NCI-H460 (cell line): ENCODE measurements at places on chromosomes 7 and 10.

DNA sequence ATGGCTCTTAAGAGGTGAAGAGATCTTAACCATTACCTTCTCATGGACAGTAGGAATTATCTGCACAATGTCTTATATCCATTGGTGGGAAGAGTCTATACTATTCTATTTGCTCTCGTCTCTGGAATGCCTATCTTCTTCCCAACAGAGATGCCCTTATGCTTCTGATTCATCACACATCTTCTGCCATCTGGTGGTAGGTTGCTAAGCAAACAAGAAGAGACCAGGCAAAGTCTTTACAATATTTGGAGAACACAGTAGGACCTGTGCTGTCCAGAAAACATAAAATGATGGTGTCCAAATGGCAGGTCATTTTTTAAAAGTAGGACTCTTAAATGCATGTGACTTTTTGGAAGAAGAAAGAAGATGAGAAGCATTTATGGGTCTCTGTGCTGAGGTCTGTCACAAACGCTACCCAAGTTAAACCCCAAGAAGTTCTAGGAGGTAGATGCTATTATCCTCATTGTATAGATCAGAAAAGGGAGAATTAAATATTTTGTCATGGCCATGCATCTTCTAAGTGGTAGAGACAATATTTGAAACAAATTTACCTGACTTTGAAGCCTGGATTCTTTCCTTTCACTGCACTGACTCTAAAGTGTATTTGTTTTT is 67.8 kb upstream of the NXPH1 start:
- peak; percentile 56 for DNase-seq

DNA sequence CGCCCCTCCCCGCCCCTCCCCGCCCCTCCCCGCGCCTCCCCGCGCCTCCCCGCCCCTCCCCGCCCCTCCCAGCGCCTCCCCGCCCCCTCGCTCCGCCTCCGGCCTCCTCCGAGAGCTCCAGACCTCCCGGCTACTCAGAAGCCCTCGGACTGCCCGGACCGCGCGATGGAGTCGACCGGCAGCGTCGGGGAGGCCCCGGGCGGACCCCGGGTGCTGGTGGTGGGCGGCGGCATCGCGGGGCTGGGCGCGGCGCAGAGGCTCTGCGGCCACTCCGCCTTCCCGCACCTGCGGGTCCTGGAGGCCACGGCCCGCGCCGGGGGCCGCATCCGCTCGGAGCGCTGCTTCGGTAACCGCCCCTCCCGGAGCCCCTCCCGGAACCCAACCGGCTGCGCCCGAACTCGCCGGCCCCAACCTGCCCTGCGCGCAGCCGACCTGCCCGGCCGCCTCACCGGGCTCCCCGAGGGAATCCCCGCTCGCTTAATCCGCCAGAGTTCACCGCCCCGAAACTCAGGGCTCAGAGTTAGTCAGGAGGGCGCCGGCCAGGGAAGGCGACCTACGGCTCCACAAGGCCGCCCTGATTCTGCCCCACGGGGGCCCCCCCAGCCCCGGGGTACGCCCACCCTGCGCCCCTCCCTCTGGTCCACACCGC is at the start of gene PAOX:
Gene PAOX (plus strand): TSS at position 111 of the 649 bp plus-strand sequence. CDS start 55 bp downstream, at position 166.
- peak; percentile 50 for DNase-seq

DNA sequence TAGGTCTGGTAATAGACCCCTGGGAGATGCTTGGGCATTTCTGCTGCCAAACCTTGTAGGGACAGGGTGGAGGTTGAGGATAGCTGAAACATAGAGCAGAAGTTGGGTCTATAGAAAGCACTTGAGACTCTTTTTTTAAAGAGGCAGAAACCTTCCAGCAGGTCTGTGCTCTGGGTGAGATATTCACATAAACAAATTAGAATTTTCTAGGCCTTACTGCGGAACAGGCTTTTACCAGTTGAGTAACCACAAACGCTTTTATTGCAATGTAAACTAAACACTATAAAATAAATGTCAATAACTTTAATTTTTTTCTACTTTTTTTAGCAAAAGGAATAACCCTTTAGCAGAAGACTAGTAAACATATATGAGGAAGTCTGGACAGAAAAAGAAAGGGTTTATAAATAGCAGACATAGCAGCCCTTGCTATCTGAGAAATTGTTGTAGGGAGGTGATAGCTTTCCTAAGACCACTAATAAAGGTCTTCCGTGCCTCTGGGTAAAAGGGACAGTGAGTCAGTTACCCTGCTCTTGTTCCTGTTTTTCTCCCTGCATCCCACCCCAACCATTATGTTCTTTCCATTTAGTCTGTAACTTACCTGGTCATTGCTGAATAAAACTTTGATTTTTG is 38.7 kb downstream of the CACNB2 start:
- DNase-seq, result no peak

- no peak for DNase-seq
Observed at GRCh38 chr10:113497198-113497597, 55.7 kb upstream of the HABP2 start.

GRCh38 chr7:129341816-129342806 is 92.1 kb upstream of the STRIP2 start:
- no peak for DNase-seq

DNA sequence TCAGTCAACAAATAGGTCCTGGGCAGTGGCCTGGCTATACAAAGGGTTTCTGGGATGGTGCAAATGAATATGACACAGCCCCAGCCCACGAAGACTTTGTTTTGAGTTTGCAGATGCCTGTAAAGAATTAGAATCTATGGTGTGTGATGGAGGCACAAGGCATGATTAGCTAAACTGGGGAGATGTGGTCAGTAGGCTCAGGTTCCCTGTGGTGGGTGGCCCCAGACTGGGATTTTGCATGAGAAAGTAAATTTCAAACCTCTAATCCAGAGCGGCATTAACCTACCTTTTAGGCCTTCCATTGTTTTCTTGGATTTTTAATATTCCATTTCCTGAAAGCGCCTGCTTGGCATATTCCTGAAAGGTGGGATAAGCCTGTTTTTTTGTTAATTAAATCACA is 6.4 kb upstream of the CPA5 start:
- DNase-seq, result no peak

- DNase-seq, result no peak
Observed at GRCh38 chr7:47400741-47401206, 181.1 kb downstream of the TNS3 start.

GRCh38 chr7:140646931-140647647 is 6.5 kb upstream of the DENND2A start:
- DNase-seq, result peak; percentile 49

- no peak for DNase-seq
Observed at GRCh38 chr7:832167-832967, at the start of gene SUN1. Gene SUN1 (plus strand): TSS chr7:832476. CDS start chr7:832525, 49 bp downstream.

GRCh38 chr7:18312482-18312881 is 183.1 kb upstream of the HDAC9 start:
- DNase-seq, result no peak

- peak; percentile 65 for DNase-seq
Observed at GRCh38 chr7:27921081-27921836, 181.3 kb downstream of the TAX1BP1 start.

GRCh38 chr7:116041615-116042014 is 11.1 kb upstream of the TFEC start:
- DNase-seq, result no peak

GRCh38 chr10:124949543-124949942 is 7.6 kb downstream of the ZRANB1 start:
- DNase-seq, result no peak

- DNase-seq, result no peak
Observed at GRCh38 chr10:114953047-114953446, 15.1 kb downstream of the TRUB1 start.

DNA sequence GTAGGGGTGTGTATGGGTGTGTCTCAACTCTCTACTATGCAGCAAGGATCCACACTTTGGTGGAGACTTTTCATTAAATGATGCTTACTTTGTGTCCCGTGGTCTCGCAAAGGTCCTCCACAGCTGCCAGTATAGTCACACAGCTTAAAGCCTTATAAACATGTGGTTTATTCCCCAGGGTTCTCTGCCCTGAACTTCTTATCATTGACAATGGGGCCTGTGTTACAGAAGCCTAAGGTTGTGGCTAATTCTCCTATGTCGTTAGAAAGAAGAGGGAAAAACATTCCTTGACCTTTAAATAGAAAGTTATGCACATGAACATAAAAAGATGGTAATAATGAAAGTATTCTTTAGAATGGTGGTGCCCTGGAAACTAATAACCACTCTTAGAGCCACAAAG is 201.4 kb downstream of the INHBA start:
- DNase-seq, result no peak

DNA sequence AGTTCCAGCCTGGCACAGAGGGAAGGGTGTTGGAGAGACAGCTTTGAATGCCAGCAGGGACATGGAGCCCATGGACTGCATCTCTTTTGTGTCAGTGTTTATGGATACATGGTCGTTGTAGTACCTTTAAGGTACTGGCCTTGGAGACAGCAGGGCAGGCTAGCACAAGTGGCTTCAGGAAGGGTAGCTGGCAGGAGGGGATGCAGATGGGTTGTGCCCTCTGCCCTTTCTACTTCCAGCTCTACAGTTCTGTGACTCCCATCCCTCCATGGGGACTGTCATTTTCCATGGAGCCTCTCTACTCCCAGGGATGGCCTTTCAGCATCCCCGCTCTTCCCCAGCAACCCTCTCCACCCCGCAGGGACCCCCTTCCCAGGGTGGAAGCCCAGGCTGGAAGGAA is 25.1 kb downstream of the POLL start:
- DNase-seq, result no peak

DNA sequence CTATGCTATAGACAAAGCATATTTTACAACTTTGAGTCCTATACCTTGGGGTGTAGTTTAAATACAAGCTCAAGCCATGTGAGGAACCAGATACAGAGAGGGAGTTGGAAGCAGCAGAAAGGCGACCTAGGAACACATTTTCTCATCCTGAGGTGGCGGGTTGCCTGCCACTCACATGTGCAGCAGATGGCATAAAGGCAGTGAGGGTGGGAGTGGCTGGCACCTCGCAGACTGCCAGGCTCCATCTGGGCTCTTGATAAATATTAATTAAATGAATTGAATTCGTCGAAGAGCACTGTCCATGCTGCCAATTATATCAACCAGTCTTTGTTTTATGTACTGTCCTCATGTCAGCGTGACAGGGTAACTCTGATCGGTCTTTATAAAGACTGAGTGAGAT is 79.0 kb upstream of the SEMA3C start:
- DNase-seq, result no peak

- DNase-seq, result no peak
Observed at GRCh38 chr7:35694161-35694783, 663 bp downstream of the HERPUD2 start.

GRCh38 chr7:69772718-69773436 is 174.6 kb downstream of the AUTS2 start:
- no peak for DNase-seq

DNA sequence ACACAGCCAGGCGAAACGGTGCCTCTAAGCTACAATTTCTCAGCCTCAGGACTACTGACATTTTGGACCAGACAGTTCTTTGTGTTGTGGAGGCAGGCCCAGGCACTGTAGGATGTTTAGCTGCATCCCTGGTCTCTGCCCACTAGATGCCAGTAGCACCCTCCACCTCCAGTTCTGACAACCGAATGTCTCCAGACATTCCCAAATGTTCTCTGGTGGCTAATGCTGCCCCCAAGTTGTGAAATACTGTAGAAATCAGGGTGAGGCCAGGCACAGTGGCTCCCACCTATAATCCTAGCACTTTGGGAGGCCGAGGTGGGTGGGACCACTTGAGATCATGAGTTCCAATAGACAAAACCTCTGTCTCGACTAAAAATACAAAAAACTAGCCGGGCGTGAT is 18.2 kb downstream of the HNRNPF start:
- DNase-seq, result peak; percentile 51

- DNase-seq, result no peak
Observed at GRCh38 chr10:42680267-42680666, 41.9 kb upstream of the ZNF33B start.

DNA sequence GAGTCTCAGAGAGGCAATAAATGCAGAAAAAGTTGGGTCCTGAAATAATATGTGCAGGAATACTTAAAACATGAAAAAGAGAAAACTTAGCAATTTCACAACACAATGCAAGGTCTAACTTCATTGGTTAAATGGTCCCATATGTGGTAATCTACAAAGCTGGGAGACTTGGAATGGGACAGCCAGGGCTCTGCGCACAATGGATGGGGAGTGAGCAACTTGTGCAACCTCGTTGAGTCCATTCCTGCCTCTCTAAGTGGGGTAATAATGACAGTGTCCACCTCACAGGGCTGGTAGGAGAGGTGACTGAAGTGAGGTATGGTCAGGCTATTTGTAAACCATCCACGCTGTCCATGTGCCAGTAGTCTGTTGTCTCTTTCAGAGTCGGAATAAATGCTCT is 11.8 kb upstream of the EMX2 start:
- no peak for DNase-seq

DNA sequence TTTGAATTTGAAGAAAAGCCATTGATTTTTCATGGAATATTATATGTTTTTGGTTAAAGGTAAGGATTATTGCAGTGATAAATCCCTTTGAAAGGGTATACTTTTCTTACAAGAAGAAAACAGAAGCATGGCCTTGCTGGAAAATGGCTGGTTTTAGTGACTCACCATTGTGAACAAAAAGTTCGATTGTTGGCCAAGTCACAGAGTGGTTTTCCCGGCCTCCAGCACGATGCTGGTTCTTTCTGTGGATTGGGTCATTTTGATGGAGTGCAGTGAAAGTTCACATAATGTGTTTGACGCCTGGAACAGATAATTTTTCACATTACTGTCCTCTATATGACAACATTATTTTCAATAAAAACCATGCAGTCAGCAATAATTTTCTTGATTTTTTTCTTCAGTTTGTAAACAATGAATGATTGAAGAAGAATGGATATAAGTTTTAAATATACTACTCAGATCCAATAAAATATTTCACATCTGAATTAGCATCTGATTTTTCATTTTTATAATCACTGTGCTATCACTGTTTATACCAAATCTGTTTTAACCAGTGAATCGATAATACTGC is 60.9 kb downstream of the RBM20 start:
- DNase-seq, result no peak

DNA sequence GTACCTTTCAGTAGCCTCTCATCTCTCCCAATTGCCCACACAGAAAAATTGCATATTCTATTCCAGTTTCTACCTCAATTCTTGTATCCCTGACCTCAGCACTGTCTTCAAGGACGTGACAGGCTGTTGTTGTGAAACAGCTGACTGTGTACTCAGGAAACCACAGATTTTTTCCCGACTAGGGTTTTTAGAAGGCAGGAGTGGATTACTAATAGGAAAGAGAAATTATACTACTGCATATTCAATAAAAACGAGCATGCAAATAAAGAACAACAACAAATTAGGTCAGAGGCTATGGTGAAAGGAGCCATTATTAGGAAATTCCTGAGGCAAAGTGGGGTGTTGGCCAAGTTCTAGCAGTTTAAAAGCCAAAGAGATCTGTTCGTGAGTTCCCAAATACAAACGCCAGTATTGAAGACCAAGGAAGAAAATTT is 93.4 kb downstream of the DOCK4 start:
- DNase-seq, result no peak

DNA sequence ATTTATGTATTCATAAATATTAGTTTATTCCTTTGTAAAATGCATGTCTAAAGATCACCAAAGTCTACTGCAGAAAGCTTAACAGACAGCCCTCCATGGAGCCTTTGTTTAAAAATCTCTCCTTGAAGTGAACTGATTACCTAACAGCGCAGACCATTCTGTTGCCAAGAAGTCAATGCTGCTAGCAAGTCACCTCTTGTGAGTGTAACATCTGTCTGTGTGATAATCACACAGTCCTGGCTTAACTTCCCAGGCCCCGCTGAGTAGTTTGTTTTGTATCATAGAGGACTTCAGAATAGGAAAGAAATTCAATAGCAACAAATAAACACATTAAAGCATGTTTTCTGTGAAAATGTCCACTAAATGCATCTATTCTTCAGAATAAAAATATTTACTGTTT is 435.3 kb upstream of the IGFBP3 start:
- DNase-seq, result no peak

GRCh38 chr10:131560166-131560565 is 248.6 kb upstream of the TCERG1L start:
- no peak for DNase-seq
